Activated naive CD8-positive, alpha-beta T cell treated with anti-CD3 and anti-CD28 coated beads, Interleukin-2, amount 10 ng/mL, durations not matched to agents 7 days and 5 days (primary cell): ENCODE measurements at places on chromosomes 16 and 17. TPM values are rescaled to one million over a fixed set of nuclear protein-coding genes. Genes with fewer than 3 reads are reported as not detected.

GRCh38 chr17:43808076-43808475 is 24.9 kb downstream of the MPP3 start:
- no peaks in the 10 kb centered on the region for H3K4me1 ChIP-seq
- H3K27ac ChIP-seq: no peak overlapping the region
- peaks cover 21% of the 10 kb centered on the region for H3K27me3 ChIP-seq
- no peak overlapping the region for H3K4me3 ChIP-seq
- H3K36me3 ChIP-seq: no peaks in the 10 kb centered on the region

The CSH2 gene
- total RNA-seq: not detected

- H3K4me1 ChIP-seq: peaks cover 12% of the 10 kb centered on the region
- H3K27me3 ChIP-seq: peaks cover 7% of the 10 kb centered on the region
- DNase-seq: no peak
- H3K36me3 ChIP-seq: peaks cover 3% of the 10 kb centered on the region
- H3K27ac ChIP-seq: no peak overlapping the region
Observed at GRCh38 chr16:676913-677312, 1.4 kb downstream of the RHBDL1 start.

The CES3 gene
- 8.3 TPM for total RNA-seq

The ALOX12 gene
- not detected for total RNA-seq

The MYH8 gene
- not detected for total RNA-seq

The KRTAP2-2 gene
- total RNA-seq: not detected

GRCh38 chr17:10713318-10713717 is 15.9 kb downstream of the ADPRM start:
- H3K27me3 ChIP-seq: no peaks in the 10 kb centered on the region
- H3K36me3 ChIP-seq: peaks cover 33% of the 10 kb centered on the region
- H3K27ac ChIP-seq: no peak overlapping the region
- no peak overlapping the region for H3K4me3 ChIP-seq
- H3K4me1 ChIP-seq: no peaks in the 10 kb centered on the region
- no peak for DNase-seq

DNA sequence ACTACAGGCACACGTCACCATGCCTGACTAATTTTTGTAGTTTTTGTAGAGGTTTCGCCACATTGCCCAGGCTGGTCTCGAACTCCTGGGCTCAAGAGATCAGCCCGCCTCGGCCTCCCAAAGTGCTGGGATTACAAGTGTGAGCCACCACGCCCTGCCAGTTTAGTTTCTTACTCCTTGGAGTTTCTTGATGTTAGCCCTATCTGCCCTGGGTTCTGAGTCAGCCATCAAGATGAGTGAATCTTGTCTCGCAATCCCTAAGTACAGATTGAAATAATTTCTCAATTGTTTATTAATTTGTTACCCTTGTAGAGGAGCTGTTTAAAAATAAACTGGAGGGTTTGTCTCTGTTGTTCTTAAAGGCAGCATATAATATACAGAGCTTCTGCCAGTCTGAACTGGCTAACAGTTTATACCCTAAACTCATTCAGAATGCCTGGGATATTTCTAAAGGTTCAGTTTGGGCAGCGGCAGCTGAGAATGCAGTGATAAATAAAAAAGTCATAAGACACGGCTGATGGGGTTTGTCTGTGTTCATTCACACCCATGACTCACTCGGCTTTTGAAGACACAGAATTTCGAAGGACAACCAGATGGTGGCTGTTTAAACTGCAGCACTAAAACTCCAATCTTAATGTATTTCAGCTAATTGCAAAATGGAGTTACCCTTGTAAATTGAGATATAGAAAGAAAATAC is 39.6 kb downstream of the GPRC5B start:
- H3K27ac ChIP-seq: no peak overlapping the region
- H3K4me3 ChIP-seq: no peak overlapping the region
- H3K4me1 ChIP-seq: no peaks in the 10 kb centered on the region

- DNase-seq: no peak
- H3K27ac ChIP-seq: no peak overlapping the region
- no peaks in the 10 kb centered on the region for H3K36me3 ChIP-seq
- H3K4me1 ChIP-seq: no peaks in the 10 kb centered on the region
- H3K4me3 ChIP-seq: no peak overlapping the region
Observed at GRCh38 chr16:83623892-83624291, 183.9 kb upstream of the HSBP1 start.

DNA sequence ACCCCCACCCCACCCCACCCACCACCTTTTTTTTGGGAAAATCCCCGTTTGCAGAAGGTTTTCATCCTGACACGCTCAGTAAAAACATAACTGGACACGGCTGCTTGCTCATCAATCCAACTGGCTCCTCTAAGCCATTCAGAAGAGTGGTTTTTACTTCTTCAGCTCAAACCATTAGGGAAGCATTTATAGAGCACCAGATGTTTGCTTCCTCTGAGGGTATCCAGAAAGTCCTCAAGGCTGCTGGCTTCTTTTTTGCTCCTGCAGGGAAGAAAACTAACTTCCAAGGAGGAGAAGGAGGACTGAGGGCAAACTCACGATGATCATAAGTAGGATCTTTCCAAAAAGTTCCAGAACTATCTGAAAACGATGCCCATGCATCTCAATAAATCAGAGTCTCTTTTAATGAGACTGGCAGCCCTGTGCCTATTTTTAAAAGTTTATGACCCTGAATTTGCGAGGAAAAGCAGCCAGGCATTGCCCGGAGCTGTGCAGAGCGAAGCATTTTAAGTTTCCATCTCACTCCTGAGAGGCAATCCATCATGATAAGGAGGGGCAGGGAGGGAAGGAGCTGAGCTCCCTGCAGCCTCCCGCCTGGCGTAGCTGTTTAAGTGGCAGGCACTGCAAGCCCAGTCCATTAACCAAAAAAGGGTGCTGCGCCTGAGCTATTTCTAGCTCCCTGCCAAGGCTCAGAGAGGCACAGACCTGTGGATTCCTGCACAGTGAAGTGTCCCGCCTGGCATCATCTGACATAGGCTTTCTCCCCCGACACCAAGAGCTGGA is 146.3 kb upstream of the FOXF1 start:
- no peaks in the 10 kb centered on the region for H3K4me1 ChIP-seq
- peaks cover 17% of the 10 kb centered on the region for H3K27me3 ChIP-seq
- H3K4me3 ChIP-seq: no peak overlapping the region
- H3K36me3 ChIP-seq: no peaks in the 10 kb centered on the region
- no peak for DNase-seq
- no peak overlapping the region for H3K27ac ChIP-seq

The JUP gene
- total RNA-seq: 12.8 TPM

DNA sequence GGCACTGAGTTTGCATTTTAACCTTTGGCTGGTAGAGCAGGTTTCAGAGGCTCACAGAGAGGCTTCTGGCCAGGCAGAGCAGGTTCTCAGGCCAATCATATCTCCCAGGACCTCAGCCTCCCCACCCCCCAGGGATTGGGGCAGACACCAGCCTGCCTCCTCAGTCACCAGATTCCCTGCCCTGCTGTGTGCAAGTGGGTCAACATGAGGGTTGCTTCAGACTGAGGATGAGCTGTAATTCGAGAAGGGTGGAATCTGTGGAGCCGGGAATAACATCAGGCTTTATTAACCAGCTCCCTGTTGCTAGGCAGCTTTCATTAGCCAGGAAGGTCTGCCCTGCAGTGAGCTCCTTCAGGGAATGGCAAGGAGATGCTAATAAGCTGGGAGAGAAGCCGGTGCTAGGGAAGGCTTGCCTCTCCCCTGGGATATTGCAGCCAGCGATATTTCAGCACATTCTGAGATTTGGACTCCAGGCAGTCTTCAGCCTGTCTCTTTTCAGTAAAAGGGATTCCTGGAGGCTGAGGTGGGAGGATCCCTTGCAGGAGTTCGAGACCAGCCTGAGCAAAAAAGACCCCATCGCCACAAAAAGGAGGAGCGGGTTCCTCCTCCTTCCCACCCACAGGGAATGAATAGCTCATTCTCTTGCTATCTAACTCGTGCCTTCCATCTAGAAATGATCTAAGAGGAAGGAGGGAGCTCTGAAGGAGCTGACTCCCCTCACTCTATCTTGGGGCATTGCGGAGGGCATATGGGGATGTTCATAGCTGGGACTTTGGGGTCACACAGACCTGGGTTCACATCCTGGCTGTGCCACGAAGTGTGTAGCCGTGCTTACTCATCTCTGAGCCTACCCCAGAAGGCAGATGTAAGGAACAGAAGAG is 10.7 kb downstream of the SGSM2 start:
- H3K4me3 ChIP-seq: no peak overlapping the region
- H3K36me3 ChIP-seq: peaks cover 7% of the 10 kb centered on the region
- H3K27me3 ChIP-seq: no peaks in the 10 kb centered on the region
- peak; percentile 12 for DNase-seq
- no peak overlapping the region for H3K27ac ChIP-seq
- peaks cover 15% of the 10 kb centered on the region for H3K4me1 ChIP-seq

DNA sequence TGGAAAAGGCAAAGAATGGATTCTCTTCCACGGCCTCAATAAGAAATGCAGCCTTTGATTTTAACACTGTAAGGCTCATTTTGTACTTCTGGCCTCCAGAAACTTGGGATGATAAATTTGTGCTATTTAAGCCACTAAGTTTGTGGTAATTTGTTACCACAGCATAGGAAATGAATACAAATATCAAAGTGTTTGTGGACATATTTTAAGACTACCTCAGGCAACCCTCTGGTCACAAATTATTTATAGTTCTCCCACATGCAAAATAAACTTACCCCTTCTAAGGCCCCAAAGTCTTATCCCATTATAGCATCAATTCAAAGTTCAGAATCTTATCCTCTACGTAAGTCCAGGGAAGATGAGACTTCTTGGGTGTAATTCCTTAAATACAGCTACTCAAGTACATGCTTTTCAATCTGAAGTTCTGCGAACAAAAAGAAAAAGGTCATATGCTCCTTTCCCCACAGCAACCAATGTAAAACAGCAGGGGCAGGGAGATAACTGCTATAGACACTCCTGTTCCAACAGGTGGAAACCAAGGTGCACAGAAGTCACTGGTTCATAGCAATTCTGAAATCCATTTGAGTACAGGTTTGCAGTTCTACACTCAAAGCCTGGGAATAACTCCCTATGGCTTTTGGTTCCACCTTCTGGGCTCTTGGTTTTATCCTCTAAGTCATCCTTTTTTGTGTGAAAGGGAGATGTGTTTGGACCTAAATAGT is 5.4 kb upstream of the EFCAB13 start:
- no peak overlapping the region for H3K27ac ChIP-seq
- no peak overlapping the region for H3K4me3 ChIP-seq
- DNase-seq: no peak
- H3K27me3 ChIP-seq: peaks cover 20% of the 10 kb centered on the region
- no peaks in the 10 kb centered on the region for H3K36me3 ChIP-seq

DNA sequence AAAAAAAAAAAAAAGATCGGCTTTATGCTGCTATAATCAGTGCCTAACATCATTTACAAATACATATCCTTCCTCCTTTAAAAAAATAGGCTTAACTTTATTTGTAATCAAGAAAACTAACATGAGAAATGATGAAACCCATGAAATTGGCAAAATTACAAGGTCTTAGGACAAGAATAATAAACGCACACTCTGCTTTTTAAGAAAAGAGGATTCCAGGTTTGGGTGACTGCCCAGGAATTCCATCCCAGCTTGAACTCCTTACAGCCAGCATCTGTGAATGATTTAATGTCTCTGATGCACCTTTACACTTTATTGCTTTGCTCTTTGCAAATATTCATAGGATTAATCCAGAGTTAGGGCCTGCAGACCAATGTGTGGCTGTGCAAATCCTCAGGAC is 196.0 kb downstream of the CBLN1 start:
- H3K4me1 ChIP-seq: no peaks in the 10 kb centered on the region
- H3K27ac ChIP-seq: no peak overlapping the region
- no peak overlapping the region for H3K4me3 ChIP-seq
- DNase-seq: no peak
- H3K36me3 ChIP-seq: no peaks in the 10 kb centered on the region

The C16orf92 gene
- total RNA-seq: not detected

DNA sequence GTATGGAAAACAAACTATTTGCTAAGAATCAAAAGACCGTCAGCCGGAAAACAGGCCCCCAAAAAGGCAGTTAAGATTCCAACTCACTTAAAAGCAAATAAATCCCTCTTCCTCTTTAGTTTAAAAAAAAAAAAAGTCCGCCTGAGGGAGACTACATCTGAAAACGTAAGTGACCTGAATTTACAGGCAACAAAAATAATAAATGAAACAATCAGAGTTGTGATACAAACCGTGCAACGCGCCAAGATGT is 1.1 kb downstream of the KANSL1 start:
- H3K27me3 ChIP-seq: no peaks in the 10 kb centered on the region
- no peak for DNase-seq
- H3K27ac ChIP-seq: peak overlapping the region; percentile 99
- H3K4me1 ChIP-seq: peaks cover 54% of the 10 kb centered on the region
- peaks cover 19% of the 10 kb centered on the region for H3K36me3 ChIP-seq
- peak overlapping the region; percentile 98 for H3K4me3 ChIP-seq

The PLXDC1 gene
- total RNA-seq: 9.6 TPM

The TBC1D28 gene
- not detected for total RNA-seq

DNA sequence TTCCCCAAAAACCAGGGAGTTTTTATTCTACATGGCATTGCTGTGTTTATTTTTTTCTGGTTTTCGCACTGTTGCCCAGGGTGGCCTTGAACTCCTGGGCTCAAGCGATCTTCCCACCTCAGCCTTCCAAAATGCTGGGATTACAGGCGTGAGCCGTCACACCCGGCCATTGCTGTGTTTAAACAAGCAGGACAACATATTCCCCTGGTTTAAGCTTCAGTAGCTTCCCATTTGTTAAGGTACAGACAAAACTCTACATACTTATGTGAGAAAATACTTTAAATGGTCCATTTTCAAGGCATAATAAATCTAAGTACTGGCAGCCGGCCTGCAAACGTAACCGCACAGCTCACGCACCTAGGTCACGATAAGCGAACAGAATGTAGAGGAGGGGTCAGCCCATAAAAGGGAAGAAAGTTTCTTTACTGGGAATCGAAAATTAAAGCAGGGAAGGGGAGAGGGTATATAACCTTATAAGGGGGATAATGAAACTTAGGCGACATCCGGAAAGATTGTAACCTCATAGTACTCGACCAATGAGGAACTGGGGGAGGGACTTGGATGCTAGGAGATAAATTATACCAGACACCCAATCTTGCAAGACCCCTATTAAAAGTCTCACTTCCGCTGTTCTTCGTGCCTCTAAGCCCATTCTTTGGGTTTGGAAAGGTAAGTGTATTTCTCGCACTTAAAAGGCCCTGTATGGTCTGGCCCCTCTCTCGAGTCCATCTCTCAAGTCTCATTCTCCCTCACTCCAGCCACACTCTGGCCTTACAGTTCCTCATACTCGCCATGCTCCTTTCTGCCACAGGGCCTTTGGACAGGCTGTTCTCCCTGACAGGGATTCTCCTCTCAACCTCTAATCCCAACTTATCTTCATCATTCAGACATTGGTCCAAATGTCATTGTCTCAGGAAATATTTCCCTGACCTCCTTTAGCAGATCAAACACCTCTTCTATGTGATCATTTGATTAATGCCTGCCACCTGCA is 59.2 kb downstream of the TEX14 start:
- H3K27ac ChIP-seq: no peak overlapping the region
- no peaks in the 10 kb centered on the region for H3K27me3 ChIP-seq
- DNase-seq: no peak

- no peak overlapping the region for H3K4me3 ChIP-seq
- no peak for DNase-seq
- no peaks in the 10 kb centered on the region for H3K36me3 ChIP-seq
- H3K4me1 ChIP-seq: no peaks in the 10 kb centered on the region
- H3K27me3 ChIP-seq: peaks cover under 1% of the 10 kb centered on the region
Observed at GRCh38 chr17:30950669-30951399, 20.0 kb upstream of the RNF135 start.

- H3K27ac ChIP-seq: no peak overlapping the region
- no peaks in the 10 kb centered on the region for H3K4me1 ChIP-seq
- no peak overlapping the region for H3K4me3 ChIP-seq
- no peaks in the 10 kb centered on the region for H3K27me3 ChIP-seq
- no peak for DNase-seq
Observed at GRCh38 chr16:83248735-83249463, 558.9 kb upstream of the HSBP1 start.
